ENCODE measurements at places on chromosomes 2 and 18.

DNA sequence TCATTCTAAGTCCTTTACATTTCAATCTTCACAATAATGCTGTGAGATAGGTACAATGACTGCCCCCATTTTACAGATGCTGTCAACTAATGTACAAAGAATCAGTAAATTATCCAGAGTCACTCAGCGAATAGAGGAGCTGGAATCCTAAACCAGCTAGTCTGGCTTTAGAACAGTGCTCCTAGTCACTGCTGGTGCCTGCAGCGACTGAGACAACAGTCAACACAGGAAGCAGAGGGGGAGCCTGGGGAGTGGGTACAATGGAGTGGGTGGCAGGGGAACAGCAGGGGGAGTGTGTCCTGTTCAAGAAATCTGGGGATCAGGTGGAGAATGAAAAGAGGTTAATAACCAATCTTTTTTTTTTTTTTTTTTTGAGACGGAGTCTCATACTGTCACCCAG lies 37.3 kb downstream of the CCDC93 start:
- no peak for DNase-seq

DNA sequence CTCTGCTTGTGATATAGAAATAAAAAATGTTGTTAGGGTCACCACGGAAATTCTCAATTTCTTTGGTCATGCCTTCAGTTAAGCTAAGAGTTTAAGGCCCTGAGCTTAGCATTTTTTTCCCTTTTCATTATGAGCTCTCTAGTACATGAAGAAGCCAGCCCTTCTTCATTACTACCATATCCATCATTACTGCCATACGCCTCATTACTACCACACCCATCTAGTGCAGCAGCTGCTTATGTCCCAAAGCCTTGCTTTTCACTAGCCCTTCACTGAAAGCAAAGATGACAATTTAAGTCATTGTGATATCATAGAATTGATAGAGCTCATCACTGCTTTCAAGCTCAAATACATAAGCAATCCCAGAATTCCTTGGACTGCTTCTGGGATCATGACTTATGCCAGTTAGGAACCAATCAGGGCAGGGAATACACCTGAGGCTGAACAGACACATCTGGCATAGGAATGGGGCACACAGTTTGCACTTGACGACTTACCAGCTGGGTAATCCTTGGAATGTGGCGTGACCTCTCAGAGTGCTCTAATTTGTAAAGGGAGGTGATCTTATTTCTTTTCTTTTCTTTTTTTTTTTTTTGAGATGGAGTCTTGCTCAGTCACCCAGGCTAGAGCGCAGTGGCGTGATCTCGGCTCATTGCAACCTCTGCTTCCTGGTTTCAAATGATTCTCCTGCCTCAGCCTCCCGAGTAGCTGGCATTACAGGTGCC lies 40.3 kb downstream of the SOWAHC start:
- no peak for DNase-seq

DNA sequence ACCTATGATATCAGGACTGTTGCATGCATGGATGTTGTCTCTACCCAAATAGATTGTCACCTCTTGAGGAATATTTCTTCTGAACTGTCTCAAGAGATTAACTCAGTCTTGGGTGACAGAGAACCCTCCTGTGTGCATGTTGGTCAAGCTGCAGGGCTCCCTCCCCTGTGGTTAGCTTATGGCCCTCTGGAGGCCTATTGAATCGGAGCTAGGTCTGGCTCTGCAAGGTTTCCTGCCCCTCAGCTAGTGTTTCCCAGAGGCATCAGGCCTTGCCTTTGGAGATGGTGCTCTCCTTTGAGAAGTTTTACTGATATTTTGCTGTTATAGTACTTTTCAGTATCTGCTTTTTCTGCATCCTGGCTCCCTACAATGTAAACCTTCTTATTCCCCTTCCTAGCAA lies 769.2 kb upstream of the FAM98A start:
- no peak for DNase-seq

DNA sequence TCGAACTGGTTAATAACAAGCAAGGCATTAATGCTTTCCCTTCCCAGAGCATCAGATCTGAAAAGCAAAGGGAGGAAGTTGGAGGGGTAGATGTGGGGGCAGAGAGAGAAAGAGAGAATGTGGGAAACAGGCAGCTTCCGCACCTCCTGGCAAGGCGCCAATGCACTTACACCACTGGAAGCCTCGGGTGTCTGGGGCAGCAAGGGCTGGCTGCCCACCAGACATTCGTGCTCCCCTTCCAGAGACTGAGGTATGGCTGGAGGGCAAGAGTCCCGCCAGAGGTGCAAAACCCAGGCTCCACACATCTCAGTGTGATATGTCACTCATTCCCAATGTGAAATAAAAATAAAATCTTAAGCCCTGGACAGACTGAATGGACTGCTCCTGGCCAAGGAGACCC lies 46.4 kb downstream of the TEX51 start:
- peak; percentile 30 for DNase-seq

- DNase-seq: no peak
These were observed 260.2 kb downstream of the TMX3 start for GRCh38 chr18:68454511-68455228.

DNA sequence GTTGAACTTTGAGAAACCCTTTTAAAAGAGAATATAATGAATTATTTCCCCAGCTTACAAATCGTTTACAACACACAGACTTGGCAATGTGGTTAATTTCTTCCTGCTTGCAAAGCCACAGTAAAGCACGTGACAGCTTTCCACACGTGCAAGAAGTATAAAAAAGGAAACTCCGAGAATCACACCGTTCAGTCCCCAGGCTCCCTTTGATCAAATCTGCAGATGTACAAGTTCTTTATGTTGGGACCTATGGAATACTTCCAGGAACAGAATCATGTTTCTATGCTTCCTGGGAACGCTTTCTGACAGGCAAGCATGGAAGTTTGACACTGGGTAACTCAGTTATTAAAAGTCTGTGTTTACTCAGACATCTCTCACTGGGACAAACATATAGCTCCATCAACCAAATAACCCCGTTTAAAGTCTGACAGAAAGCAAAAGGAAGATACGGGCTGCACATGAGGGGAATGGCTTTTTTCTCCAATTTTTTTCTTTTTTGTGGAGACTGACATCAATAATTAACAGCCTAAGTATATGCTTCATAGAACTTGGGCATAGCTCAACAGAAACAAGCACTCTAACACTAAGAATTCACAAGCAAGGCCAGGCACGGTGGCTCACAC lies 134.8 kb downstream of the EIPR1 start:
- peak; percentile 53 for DNase-seq

DNA sequence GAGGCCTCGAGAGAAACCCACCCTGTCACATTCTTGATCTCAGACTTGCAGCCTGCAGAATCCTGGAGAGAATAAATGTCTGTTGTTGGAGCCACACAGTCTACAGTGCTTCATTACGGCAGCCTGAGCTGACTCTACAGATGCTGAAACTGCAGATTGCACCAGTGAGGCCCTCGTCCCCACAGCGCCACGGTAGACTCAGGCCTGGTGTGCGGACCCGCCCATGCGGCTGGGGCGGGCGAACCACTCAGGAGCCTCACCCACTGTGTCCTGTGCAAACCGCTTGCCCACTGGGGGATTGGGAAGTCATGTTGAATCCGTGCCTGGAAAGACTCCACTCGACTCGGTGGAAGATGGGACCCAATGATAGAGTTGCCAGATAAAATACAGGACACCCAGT lies 125.2 kb upstream of the COPS8 start:
- DNase-seq: no peak

- DNase-seq: no peak
These were observed 133.5 kb downstream of the TMEM182 start for GRCh38 chr2:102895376-102895775.

- peak; percentile 22 for DNase-seq
These were observed 28.5 kb downstream of the MAP4K3 start for GRCh38 chr2:39408351-39409136.

- DNase-seq: no peak
These were observed 420.1 kb upstream of the ACVR2A start for GRCh38 chr2:147424766-147425165.

DNA sequence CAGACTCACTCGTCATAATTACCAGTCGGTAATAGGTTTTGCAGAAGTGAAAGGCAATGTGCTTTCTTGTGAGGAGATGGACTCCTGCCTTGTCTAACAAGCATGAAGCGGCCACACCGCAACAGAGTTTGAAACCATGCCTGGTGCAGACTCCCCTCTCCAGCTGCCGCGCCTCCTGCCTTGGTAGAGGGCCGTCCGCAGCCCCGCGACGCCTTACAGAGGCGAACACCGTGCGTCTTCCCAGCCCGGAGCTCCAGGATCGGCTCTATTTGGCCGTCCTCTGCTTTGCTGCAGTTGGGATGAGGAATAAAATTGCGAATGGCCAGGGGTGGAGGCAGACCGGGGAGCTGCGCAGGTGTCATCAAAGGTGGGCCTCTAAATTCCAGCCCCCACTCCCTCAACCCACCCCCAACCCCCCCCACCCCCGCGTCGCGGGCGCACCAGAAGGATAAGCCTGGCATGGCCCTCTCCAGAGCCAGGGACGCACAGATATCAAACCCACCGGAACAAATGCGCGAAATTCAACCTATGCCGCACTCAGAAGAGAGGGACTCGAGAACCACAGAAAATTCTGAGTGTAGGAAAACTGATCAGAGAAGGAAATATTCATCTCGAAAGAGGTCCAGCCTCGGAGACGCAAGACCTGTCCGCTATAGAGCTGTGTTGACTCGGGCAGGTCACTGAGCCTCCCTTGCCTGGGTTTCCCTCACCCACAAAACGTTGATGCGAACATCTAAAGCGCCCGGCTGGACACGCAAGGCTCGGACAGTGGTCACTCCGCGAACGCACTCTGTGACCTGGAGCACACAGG lies 1.1 kb downstream of the TRABD2A start:
- peak; percentile 24 for DNase-seq

GRCh38 chr2:237967463-237967951 lies 693 bp downstream of the UBE2F start:
- DNase-seq: peak; percentile 5

GRCh38 chr2:69437751-69438154 lies 518 bp upstream of the NFU1 start:
- no peak for DNase-seq

DNA sequence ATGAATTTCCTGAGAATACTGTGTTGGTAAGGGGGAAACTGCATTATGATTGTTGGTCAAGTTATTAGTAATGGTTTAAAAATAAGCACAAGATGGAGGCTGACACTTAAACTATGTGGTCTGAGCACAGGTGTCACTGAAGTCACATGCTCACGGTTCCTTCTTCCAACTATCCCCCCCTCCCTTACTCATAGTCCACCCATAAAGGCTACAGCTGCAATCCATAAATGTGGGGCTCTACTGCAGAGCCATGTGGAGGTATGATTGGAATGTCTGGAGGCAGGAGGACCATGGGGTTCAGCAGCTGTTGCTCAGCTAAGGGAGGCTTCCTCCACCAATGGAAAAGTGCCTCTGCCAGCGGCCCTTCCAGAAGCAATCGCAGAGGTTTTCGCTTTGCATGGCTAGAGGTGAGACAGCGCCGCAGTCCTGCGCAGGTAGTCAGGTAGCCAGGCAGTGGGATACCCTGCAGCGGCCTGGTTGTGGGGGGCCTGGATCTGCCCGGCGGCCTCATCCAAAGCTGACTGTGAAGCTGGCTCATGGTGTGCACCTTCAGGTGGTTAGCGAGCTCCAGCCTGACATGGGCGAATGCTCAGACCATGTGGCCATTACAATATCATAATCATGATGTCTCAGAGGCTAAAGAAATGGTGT lies 249.6 kb downstream of the DCDC2C start:
- no peak for DNase-seq

DNA sequence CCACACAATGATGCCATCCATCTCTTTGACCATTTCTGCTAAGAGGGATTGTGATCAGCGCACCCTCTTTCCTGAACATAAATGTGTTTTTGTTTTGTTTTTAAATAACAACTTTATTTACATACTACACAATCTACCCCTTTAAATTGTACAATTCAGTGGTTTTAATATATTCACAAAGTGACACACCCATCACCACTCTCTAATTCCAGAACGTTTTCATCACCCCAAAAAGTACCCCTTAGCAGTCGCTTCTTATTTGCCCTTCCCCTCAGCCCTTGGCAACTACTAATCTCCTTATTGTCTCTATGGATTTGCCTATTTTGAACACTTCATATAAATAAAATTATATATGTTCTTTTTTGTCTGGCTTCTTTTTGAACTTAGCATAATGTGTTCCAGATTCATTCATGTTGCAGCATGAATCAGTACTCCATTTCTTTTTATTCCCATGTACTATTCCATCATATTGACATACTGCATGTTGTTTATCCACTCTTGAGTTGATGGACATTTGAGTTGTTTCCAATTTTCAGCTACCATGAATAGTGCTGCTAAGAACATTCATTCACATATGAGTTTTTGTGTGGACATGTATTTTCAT lies 150.9 kb upstream of the NABP1 start:
- no peak for DNase-seq

DNA sequence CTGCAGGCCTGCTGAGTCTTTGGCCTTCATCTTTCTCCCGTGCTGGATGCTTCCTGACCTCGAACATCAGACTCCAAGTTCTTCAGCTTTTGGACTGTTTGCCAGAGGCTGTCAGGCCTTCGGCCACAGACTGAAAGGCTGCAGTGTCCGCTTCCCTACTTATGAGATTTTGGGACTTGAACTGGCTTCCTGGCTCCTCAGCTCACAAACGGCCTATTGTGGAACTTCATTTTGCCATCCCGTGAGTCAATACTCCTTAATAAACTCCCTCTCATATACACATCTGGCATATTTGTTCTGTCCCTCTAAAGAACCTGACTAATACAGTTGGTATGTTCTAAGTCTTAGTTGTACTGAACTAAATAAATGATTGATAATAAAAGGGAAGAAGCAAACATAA lies 702.8 kb upstream of the LINC00305 start:
- no peak for DNase-seq

DNA sequence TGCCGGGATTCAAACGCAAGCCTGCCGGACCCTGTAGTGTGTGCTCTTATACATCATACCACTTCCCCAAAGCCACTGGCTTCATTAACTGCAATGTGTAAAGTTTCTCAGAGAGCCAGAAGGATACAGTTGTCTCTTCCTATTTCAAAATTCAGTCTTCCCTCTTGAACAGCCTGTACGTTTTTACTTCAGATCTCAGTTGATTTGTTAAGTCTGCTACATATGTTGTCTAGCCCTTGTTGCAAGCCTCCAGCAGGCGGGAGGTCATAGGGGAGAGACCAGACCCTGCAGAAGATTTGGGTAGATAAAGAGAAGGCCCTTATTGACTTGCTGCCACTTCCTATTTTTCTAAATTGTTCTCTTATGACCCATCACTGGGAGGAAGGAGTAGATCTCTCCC lies 56.2 kb downstream of the ARHGEF33 start:
- DNase-seq: no peak

GRCh38 chr2:1990151-1990589 lies 245.9 kb upstream of the PXDN start:
- DNase-seq: no peak

GRCh38 chr2:161119483-161119882 lies 40.7 kb upstream of the TANK start:
- DNase-seq: no peak

- DNase-seq: no peak
These were observed 122.6 kb downstream of the DYSF start for GRCh38 chr2:71575966-71576365.

GRCh38 chr2:54834721-54835120 lies 111.3 kb downstream of the EML6 start:
- DNase-seq: no peak

GRCh38 chr18:4549164-4549872 lies 94.2 kb upstream of the DLGAP1 start:
- DNase-seq: no peak

GRCh38 chr2:232444409-232445148 lies 11.4 kb upstream of the ALPI start:
- peak; percentile 90 for DNase-seq
